ENCODE measurements at places on chromosomes 6 and 20. TPM values are rescaled to one million over a fixed set of nuclear protein-coding genes. Genes with fewer than 3 reads are reported as not detected.

DNA sequence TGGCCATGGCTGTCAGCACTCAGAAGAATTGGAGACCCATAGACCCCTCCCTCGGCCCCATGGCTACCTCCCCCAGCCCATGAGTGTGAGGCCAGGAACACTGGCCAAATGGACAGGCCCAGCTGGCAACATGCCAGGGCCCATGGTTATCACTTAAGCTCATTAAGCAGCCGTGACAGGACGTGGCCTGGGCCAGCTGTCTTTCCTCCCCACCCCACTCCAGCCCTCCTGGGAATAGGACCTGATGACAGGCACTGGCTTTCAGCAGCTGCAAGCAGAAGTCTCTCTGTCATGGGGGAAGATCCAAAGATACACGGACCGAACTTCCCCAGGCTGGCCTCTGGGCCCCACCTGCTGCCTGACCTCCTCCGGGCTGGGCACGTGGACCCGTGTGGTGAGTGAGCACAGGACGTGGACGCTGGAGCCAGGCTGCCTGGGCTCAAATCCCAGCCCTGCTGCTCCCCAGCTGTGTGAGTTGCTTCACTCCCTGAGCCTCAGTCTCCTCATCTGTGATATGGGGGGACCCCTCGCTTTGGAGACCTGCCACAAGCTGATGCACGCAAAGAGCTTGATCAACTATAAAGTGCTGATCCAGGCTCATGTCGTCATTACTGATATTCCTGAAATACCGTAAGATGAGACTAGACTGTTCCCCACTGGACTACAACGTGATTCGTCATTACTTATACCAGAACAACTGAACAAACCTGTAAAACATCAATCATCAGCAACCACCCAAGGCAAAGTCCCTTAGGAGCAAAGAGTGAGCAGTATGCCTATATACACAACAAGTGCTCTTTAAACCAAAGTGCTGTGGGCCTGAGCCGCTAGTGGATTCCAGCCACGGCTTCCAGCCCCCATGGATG is 22.0 kb upstream of the VSTM2L start:
- no peak overlapping the region for H3K4me3 ChIP-seq
- no peak overlapping the region for H3K27ac ChIP-seq
- H3K4me1 ChIP-seq, result no peaks in the 10 kb centered on the region
- no peaks in the 10 kb centered on the region for H3K36me3 ChIP-seq
- no peaks in the 10 kb centered on the region for H3K27me3 ChIP-seq

DNA sequence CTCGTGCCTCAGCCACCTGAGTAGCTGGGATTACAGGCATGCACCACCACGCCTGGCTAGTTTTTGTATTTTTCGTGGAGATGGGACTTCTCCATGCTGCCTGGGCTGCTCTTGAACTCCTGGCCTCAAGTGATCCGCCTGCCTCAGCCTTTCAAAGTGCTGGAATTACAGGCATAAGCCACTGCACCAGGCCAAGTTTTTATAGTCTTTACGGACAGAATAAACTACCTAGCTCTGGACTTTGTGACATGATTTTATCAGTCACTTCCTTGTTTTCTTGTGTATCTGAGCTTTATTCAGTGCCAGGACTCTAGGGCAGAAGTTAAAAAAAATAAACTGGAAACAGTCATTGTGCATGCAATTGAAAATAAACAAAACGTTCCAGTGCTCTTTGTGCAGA is 46.7 kb upstream of the RALGAPA2 start:
- no peaks in the 10 kb centered on the region for H3K36me3 ChIP-seq
- DNase-seq, result peak; percentile 59
- H3K27me3 ChIP-seq, result no peaks in the 10 kb centered on the region
- peak overlapping the region; percentile 78 for H3K27ac ChIP-seq
- no peak overlapping the region for H3K4me3 ChIP-seq
- no peaks in the 10 kb centered on the region for H3K4me1 ChIP-seq

ESR1 gene
- 0.37 TPM for total RNA-seq

GRCh38 chr6:146357578-146358430 is 185.8 kb upstream of the RAB32 start:
- no peaks in the 10 kb centered on the region for H3K27me3 ChIP-seq
- no peak overlapping the region for H3K4me3 ChIP-seq
- no peak overlapping the region for H3K27ac ChIP-seq
- DNase-seq, result no peak

- DNase-seq, result no peak
- H3K4me1 ChIP-seq, result no peaks in the 10 kb centered on the region
- H3K27me3 ChIP-seq, result no peaks in the 10 kb centered on the region
- no peaks in the 10 kb centered on the region for H3K36me3 ChIP-seq
Measured at GRCh38 chr6:112475083-112475482, 128.0 kb downstream of the RFPL4B start.

- no peaks in the 10 kb centered on the region for H3K4me1 ChIP-seq
- H3K36me3 ChIP-seq, result no peaks in the 10 kb centered on the region
- H3K27me3 ChIP-seq, result no peaks in the 10 kb centered on the region
- no peak for DNase-seq
- no peak overlapping the region for H3K27ac ChIP-seq
Measured at GRCh38 chr6:25042984-25043725, 107.4 kb upstream of the RIPOR2 start.

- peaks cover 13% of the 10 kb centered on the region for H3K36me3 ChIP-seq
- H3K4me1 ChIP-seq, result no peaks in the 10 kb centered on the region
- no peak overlapping the region for H3K4me3 ChIP-seq
- no peak overlapping the region for H3K27ac ChIP-seq
Measured at GRCh38 chr20:38579921-38580320, 1.1 kb upstream of the ADIG start.

SIRPB2 gene
- total RNA-seq, result not detected

- no peak for DNase-seq
- peaks cover 13% of the 10 kb centered on the region for H3K4me1 ChIP-seq
- H3K36me3 ChIP-seq, result no peaks in the 10 kb centered on the region
- H3K27me3 ChIP-seq, result no peaks in the 10 kb centered on the region
Measured at GRCh38 chr20:25547063-25547462, 38.3 kb downstream of the NINL start.

TMEM244 gene
- not detected for total RNA-seq

- no peak overlapping the region for H3K4me3 ChIP-seq
- DNase-seq, result no peak
- H3K27ac ChIP-seq, result peak overlapping the region; percentile 66
- no peaks in the 10 kb centered on the region for H3K36me3 ChIP-seq
Measured at GRCh38 chr6:43799551-43800297, 29.7 kb downstream of the VEGFA start.

PSMF1 gene
- 110 TPM for total RNA-seq

GRCh38 chr6:37182736-37183590 is 13.0 kb downstream of the PIM1 start:
- H3K4me1 ChIP-seq, result no peaks in the 10 kb centered on the region
- no peaks in the 10 kb centered on the region for H3K36me3 ChIP-seq
- H3K27ac ChIP-seq, result peak overlapping the region; percentile 37

- DNase-seq, result no peak
- H3K4me1 ChIP-seq, result no peaks in the 10 kb centered on the region
- H3K27ac ChIP-seq, result no peak overlapping the region
- H3K27me3 ChIP-seq, result no peaks in the 10 kb centered on the region
- H3K36me3 ChIP-seq, result no peaks in the 10 kb centered on the region
Measured at GRCh38 chr6:126127659-126128058, 141.3 kb downstream of the TRMT11 start.

GRCh38 chr6:28393912-28394662 is 5.5 kb downstream of the ZSCAN12 start:
- no peak for DNase-seq
- no peaks in the 10 kb centered on the region for H3K27me3 ChIP-seq
- no peak overlapping the region for H3K27ac ChIP-seq
- H3K4me1 ChIP-seq, result peaks cover 8% of the 10 kb centered on the region
- no peak overlapping the region for H3K4me3 ChIP-seq
- no peaks in the 10 kb centered on the region for H3K36me3 ChIP-seq

- H3K4me3 ChIP-seq, result no peak overlapping the region
- H3K36me3 ChIP-seq, result no peaks in the 10 kb centered on the region
- no peak overlapping the region for H3K27ac ChIP-seq
- H3K4me1 ChIP-seq, result no peaks in the 10 kb centered on the region
- no peaks in the 10 kb centered on the region for H3K27me3 ChIP-seq
- no peak for DNase-seq
Measured at GRCh38 chr20:23920408-23921325, 41.1 kb upstream of the CST5 start.

DNA sequence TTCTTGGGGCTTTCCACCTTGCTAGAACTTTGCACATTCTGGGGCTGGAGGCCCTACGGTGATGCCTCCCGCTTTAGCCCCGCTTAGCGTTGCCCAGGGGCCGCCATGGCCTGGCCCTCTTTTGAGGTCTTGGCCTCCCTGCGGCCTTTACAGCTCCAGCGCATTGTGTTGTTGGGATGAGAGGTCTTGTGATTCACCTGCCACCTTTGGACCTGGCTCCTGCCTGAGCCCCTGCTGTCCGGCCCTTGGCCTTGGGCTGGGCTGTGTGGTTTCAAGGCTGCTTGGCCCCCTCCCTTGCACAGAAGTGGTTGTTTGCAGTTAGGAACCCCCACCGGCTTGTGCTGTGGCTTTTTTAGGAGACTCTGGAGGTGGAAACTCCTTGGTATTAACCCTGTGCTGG is 61.0 kb upstream of the CDH4 start:
- H3K36me3 ChIP-seq, result no peaks in the 10 kb centered on the region
- H3K4me1 ChIP-seq, result no peaks in the 10 kb centered on the region
- no peak for DNase-seq

DNA sequence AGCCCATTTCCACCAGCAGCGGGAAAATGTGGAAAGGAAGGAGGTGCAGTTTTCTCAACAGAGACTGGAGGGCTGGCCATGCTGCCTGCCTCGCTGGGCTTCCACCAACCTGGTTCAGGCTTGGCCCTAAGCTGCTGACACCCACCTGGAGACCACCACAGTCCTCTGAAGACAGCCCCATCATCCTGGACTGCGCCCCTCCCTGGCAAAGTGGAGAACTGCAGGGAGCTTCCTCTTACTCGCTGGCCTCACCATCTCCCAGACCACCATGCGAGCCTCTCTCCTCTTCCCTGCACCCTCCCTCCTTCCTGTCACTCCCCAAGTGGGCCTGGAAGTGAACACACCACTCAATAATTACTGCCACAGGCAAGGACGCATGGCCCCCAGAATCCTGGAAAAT is 71.5 kb downstream of the PSMG4 start:
- H3K4me3 ChIP-seq, result no peak overlapping the region
- peak overlapping the region; percentile 41 for H3K27ac ChIP-seq
- H3K27me3 ChIP-seq, result no peaks in the 10 kb centered on the region
- no peak for DNase-seq
- H3K36me3 ChIP-seq, result no peaks in the 10 kb centered on the region

DNA sequence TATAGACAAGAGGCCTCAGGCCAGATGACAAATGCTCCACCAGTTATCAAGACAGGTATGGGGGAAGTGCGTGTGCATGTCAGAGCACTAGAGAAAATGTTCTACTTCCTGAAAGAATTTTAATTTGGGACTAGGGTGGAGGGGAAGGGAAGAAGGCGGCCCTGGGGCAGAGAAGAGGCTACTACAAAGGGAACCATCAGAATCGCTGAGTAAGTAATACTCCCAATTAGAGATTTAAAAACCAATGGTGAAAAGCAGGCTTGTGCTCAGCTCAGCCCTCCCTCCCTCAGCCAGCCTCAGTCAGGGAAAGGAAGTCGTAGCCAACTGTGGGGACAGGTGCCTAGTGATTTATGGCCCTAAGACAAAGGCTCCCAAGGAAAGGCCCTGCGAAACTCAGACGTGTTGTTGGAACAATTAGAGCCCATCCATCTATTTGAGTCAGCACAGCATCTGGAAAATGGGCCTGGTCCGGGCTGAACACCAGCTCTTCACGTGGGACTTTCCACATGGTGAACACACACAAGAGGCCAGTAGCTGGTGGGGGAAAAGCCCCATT is 15.0 kb upstream of the MAFB start:
- no peak for DNase-seq
- no peak overlapping the region for H3K4me3 ChIP-seq
- no peaks in the 10 kb centered on the region for H3K27me3 ChIP-seq
- H3K36me3 ChIP-seq, result no peaks in the 10 kb centered on the region
- no peak overlapping the region for H3K27ac ChIP-seq

- no peak overlapping the region for H3K4me3 ChIP-seq
- no peaks in the 10 kb centered on the region for H3K4me1 ChIP-seq
- H3K27me3 ChIP-seq, result no peaks in the 10 kb centered on the region
- DNase-seq, result no peak
- no peaks in the 10 kb centered on the region for H3K36me3 ChIP-seq
Measured at GRCh38 chr20:22353586-22353985, 230.8 kb downstream of the FOXA2 start.

- H3K36me3 ChIP-seq, result no peaks in the 10 kb centered on the region
- H3K4me1 ChIP-seq, result peaks cover 7% of the 10 kb centered on the region
Measured at GRCh38 chr20:46549188-46549972, 1.1 kb downstream of the OCSTAMP start.

DNA sequence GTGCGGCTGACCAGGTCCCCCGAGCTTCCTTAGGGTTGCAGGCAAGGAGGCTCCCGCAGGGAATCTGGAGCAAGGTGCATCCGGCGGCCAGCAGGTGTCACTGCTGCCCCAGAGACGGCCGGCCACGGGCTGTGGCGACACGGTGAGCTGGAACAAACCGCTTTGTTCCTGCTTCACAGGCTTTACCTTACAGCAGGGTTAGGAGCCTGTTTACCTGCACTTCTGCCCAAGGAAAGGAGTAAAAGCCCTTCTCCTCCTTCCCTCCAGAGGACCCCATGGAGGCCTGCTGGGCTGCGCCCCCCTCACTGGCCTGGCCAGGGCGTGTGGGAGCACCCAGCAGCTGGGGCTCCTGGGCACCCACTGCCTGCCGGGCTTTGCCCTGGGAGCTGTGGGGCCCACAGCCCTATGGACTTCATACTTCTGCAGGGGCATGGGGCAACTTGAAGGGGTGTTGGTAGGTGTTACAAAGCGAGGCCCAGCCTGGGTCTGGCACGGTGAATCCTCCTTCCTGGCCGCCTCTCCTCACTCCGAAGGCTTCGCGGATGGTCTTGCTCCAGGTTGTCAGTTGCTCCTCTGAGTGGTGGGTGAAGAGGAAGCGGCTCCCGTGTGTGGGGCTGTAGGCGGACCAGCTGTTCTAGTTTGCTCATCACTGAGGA is 88.4 kb downstream of the CDC5L start:
- no peaks in the 10 kb centered on the region for H3K4me1 ChIP-seq
- H3K4me3 ChIP-seq, result no peak overlapping the region
- DNase-seq, result peak; percentile 81
- no peaks in the 10 kb centered on the region for H3K36me3 ChIP-seq
- peaks cover 3% of the 10 kb centered on the region for H3K27me3 ChIP-seq

DNA sequence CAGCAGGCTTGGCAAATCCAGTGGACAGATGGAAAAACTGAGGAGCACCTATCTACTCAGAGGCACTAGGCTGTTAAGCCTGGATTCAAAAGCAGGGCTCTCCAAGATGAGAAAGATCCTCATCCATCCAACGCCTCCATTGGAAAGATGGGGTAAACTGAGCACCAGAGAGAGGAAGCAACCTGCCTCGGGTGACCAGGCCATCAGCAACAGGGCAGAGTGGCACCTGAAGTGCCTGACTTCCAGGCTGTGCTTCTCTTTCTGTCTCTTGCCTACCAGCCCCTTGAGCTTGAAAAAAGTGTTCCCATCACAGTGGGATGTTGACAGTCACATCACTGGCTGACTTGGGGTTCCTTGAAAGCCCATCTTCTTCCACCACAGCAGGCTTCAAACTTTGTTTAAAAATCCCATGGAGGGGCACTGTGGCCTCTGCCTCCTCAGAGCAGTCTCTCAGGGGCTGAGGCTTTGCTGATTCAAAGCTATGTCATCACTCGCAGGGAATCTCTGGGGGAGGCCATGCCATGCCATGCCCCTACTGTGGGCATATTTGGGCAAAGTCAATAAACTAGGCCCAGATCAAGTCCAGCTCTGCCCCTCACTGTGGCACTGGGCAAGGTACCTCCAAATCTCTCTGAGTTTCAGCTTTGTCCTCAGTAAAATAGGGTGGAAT is 44.8 kb upstream of the TGM2 start:
- no peak for DNase-seq
- H3K36me3 ChIP-seq, result no peaks in the 10 kb centered on the region
- no peak overlapping the region for H3K27ac ChIP-seq
- no peak overlapping the region for H3K4me3 ChIP-seq
- peaks cover 7% of the 10 kb centered on the region for H3K27me3 ChIP-seq

HRH3 gene
- not detected for total RNA-seq

All from transverse colon (tissue), 4 donors.